Activated naive CD4-positive, alpha-beta T cell treated with anti-CD3 and anti-CD28 coated beads, Interleukin-2, amount 50 U/mL, for 72 hours (primary cell): ENCODE measurements at places on chromosomes 13 and 19.

DNA sequence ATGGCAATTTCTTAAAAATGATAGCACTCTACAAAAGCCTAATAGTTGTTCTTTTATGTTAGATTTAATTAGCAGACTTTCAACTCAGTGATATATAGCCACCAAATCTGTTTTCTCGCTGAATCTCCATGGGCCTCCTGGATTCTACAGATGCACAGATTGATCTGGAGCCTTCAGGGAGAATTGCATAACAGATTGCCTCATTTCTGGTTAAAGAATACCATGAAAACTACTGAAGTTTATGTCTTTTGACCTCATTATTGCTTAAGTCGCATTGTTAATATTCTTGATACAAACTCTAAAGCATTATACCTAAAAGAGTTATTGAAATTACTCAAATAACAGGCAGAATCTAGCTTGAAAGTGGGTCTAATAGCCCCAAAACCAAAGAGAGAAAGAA lies 53.7 kb upstream of the PRR20A start:
- no peak for DNase-seq

DNA sequence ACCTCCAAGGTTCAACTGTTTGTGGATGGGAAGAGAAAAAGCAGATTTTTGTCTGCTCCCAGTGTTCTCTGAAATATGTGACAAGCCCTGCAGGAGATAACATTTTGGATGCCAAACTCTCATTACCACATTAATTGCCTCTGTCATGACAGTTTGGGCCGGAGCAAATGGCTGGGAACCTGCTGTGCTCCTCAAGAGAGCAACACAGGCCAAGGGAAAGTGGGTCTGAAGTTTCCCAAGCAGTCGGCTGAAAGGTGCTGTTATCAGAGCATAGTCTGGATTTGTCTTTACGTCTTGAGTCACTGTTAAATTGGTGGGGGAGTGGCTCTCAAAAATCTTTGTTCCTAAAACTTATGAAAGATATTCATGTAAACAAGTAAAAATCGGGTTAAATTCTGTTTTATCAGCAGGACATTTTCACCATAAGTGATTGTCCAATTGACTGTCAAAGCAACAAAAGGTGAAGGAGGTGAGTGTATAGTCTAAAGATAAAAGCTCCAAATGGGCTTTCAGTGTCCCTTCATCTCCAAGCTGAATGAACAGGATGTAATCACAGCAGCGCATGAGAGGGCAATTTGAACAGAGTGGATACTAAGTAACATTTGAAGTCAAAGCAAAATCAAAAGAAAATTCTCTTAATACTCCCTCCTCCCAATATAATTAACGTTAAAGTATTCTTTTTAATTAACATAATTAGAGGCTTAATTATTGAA lies 844.8 kb downstream of the PCDH17 start:
- no peak for DNase-seq

GRCh38 chr19:5559804-5560133 lies 8.0 kb downstream of the TINCR start:
- no peak for DNase-seq

DNA sequence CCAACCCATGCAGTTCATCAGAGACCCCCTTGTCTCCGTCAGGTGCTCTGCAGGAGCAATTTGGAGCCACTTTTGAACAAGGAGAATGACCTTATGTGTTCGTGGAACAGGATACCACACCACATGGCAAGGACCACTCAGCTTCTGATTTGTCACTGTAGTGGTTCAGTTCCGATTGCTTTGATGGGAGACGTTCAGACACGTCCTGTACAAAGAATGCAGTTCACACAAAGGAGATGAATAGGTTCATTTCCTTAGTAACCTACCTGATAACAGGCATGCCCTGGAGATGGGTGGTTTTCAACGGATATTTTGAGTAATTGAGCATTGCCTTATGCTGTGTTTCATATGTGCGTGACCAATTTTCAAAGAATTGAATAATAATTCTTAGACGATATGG lies 17.2 kb downstream of the FGF9 start:
- no peak for DNase-seq

DNA sequence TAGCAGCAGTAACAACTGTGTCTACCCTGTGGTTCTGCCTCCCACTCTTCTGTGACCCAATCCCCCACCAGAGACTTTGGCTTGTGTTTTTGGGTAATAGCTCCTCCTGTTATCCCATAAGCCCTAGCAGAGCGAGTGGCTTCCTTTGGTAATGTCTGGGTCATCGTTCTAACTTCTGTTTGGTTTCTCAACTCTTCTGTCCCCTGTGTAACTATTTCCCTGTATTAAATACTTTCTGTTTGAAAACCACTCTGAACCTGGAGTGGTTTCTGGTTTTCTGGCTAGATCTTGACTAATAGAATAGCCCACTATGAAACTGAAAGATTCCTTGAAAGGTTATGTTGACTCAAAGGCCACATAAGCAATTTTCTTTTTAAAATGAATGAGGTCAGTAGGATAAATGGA lies 350.0 kb downstream of the DCT start:
- no peak for DNase-seq

DNA sequence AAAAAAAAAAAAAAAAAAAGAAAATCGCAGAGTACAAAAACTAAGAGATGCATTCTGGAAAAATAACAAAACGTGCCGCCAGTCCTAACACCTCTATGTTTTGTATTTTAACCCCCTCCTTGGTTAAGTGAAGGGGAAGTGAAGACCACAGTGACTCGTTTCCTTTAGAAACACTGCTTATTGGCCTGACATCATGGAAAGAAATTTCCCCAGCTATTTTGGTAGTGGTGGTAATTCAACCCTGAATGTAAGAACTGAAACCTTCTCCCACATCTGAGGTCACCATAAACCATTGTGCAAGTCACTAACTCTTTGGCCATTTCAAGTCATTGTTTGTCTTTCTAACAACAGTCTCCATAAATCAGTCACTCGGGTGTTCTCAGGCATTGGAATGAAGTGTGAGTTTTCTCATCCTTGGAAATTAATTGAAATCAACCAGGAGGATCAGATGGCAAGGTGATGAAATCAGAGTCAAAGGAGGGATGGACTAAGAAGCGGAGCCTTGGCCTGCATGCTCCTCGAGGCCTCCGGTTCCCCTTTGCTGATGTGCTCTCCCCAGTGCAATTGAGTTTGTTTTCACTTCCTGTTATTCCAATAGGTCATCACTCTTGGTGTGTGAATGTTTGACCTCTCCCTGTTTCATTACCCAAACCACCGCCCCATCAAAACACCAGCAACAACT lies 443.9 kb downstream of the FGF9 start:
- no peak for DNase-seq

GRCh38 chr13:103607995-103608394 lies 541.8 kb upstream of the SLC10A2 start:
- DNase-seq: no peak

GRCh38 chr13:24035411-24035810 lies 125.1 kb upstream of the SPATA13 start:
- no peak for DNase-seq

DNA sequence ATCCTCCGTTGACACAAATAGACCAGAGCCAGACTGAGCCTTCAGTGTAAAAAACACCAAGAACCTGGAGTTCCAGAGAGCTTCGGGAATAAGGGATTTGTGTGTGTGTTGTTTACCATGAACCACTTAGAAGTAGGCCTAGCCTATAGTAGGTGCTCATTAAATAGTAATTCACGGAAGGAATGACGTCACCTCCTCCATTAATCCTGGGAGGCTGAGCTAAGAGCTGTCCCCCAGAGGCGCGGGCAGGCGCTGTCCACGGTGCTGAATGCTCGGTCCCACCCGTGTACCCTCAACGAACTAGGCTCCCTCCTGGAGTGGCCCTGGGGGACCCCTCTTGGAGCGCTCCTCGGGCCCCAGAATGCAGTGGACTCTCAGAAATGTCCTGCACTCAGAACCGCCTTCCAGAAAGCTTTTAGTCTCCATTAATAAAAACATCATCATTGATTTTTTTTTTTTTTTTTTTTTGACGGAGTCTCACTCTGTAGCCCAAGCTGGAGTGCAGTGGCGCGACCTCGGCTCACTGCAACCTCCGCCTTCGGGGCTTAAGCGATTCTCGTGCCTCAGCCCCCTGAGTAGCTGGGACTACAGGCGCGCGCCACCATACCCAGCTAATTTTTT lies 6.5 kb downstream of the UNC13A start:
- peak; percentile 42 for DNase-seq
